SHP77 treated with DMSO at 0.1 percent for 48 hours (cell line): ENCODE measurements at places on chromosomes 3 and 15.

DNA sequence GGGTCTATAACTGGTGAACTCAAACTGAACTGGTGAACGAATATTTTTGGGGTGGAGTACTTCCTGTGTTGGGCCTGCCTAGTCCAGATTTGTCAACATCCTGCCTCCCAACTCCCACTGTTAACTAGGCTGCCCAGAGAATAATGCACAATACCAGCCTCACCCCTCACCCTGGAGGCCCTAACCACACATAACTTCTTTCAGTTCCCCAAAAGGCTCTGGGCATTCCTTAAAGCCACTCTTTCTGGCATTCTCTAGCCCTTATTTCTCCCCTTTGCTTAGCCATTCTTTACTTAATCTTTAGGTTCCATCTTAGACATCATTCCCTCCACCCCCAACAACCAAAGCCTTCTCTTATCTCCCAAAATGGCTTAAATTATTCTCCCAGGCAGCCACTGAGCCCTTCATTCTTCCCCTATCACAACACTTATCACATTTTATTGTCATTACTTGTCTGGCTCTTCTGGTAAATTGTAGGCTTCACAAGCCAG is 9.1 kb upstream of the SEC11A start:
- no peak for DNase-seq

DNA sequence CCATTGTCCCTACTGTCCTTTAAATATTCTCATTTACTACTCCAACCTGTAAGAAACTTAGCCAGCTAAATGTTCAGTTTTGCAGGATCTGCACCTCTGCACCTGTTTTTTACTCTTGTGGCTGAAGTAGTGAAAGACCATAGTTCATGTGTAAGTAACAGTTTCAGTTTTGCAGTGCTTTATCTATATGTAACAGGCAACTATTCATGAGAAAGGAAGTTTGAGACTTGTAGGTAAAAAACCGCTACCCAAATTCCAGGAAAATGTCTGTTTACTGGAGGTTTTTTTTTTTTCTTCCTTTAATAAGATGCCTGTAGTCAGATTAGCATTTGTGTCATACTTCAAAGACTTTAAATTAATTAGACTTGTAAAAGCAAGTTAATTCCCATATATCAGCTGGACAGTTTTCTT is 25.4 kb upstream of the MBNL1 start:
- DNase-seq, result no peak

GRCh38 chr3:58617338-58617761 is 40.2 kb upstream of the FAM107A start:
- DNase-seq, result no peak

GRCh38 chr3:153783741-153784480 is 337.3 kb upstream of the ARHGEF26 start:
- DNase-seq, result no peak

- DNase-seq, result no peak
These were observed 168.1 kb downstream of the NSMCE3 start for GRCh38 chr15:29101491-29101890.

DNA sequence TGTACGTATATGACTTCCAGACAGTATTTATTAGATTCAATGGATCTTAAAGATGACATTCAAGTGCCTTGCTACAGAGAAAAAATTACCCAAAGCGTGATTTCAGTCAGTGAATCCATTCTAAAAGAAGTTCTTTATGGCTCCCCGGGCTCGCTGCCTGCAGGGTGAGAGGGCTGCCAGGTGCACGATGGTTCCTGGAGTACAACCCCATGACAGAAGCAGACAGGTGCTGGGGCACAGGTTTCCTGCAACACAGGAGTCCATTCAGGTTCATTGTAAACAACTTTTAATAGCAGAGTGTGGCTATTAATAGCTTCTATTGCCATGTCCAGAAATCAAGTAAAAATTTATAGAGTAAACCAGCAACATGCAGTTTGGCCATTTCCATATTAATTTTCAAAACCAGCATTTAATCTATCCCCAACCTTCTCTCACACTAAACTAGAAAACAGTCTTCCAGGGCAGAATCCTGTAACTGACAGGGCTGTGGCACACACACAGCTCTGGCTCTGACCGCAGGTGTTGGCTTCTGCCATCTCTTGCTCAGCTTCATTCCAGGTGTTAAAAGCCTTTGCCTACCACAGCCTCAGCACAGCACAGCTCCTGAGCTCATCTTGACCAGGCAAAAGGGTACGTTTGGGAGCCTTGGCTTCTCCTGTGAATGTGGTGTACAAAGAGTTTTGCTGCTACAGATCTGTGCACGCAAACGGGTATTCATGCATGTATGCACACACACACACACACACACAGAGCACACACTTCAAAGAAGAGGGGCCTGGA is 185.9 kb downstream of the MEX3B start:
- peak; percentile 70 for DNase-seq

DNA sequence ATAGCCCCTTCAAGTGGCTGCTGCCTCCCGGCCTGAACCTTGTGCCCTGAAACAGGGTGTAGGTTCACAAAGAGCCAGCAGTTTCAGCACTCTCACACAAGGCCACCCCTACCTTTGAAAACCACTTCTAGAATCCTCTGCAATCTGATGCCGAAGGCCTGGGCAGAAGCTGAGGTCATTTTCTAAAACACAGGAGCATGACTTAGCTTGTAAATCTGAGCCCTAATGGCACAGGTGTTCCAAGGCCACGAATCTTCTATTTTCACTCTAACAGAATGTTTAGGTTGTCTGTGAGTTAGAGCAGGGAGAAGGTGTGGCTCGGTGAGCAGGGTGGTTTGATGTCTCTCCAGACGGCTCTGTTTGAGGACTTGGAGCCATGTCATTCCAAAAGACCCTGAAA is 62.3 kb downstream of the SYNM start:
- DNase-seq, result no peak

DNA sequence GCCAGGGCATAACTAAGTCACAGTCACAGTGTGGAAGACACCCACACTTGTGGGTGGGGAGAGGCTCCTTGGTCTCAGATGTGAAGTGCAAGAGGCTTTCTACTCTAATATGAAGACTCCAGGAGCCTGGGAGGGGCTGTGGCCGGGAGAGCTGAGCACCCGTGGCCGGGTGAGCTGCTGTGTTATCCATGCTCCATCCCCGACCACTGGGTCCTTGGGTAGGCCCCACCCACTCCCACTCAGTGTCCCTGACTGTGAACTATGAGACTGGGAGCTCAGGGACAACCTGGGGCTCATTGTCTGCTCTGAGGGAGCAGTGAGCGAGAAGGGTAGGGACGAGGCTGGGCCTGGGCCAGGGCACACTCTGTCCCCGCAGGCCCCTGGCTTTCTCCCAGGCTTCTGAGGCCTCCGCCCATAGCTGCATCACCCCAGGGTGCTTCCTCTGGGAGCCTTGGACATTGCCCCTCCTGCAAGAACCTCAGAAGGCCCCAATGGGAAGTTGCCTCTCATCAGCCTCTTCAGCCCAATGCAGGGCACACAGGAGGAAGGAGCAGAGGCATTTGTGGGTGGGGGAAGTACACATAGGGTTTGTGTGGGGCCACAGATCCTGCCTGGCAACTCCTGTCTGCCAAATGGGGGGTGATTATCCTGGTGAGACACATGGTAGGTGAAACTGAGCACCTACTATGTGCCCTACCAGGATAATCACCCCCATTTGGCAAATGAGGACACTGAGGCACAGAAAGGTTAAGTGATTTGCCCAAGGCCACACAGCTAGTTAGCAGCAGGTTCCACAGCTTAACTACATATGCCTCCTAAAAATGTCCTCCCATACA is 2.4 kb downstream of the ANPEP start:
- DNase-seq, result no peak

GRCh38 chr15:84387086-84387485 is 151.5 kb downstream of the GOLGA6L4 start:
- no peak for DNase-seq

DNA sequence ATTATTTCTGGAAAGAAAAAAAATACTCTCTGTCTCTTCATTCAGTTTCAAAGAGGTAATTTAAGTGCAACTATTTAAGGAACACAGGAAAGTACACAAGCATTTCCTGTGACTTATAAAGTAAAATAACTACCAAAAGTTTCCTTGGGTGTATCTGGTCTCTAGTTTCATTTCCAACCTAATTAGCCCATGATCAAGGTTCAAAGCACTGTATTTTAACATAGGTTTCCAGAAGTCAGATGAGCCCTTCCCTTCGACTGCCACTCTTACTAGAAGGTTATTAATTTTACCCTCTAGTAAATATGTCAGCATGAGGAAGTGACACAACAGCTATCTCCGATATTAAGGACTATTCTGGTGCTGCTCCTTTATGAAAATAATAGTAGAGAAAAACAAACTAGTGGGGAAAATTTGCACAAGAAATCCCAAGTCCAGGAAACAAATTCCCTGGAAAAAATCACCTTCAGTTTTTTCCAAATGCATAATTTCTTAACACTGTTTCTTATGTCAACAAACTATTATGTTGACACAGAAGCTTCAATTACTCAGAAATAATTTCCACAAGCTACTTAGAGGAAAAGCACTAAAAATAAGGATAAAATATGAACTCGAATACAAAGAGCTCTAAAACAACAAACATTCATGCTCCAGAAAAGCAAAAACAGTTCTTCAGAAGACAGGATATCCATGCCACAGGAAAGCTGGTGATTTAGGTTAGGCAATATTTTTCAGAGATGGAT is 35.3 kb downstream of the CCPG1 start:
- DNase-seq, result no peak

DNA sequence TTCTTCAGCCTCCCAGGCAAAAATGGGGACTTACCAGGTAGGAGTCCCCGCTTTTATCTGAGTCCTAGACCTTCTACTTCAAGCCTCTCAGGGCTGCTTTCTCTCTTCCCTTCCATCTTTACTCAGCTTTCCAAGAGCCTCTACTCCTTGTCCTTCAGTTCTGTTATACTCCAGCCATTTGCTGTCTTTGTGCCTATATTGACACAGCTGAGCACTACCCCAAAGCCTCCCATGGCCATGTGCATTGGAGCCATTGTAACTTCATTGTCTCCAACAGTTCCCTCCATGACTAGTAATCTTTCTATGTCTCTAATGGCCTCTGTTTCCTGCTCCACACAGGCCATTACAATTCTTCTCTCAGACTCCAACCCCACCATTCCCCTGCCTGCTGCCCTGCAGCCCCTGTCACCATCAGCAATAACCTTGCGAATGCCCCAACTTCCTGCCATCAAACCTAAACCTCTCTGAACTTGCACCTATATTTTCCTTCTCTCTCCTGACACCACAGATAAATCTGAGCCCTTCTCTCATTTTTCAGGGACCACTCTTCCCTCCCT is 77.9 kb upstream of the ADPGK start:
- no peak for DNase-seq

DNA sequence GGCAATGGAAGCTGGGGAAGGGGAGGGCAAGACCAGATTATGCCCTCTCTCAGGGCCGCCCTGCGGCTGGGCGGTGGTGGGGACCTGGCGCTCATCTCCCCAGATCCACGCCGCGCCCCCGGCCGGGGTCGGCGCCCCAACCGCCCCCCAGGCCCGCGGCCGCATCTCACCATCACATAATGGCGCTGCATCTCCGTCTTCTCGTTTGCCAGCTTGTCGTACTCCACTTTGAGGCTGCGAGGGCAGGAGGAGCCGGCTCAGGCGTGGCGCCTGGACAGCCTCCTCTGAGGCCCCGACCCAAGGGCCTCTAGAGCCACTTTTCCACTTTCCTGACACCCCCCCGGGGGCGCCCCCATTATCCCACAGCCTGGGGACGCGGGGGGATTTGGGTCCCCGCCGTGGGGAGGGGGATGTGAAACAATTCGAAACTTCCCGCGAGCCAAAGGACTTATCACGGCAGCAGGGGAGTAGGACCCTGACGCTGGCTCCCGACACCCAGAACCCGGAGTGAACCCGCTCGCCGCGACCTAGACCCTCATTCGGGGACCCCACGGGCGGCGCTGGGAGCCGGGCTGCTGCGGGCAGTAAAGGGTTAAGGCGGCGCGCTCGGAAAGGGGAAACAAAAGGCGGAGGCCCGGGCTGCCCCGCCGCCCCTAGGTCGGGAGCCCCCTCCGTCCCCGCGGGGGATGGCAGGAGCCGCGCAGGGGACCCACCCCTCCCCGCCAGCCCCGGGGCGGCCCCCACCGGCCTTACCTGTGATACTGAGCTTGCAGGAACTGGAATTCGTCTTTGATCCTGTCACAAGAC is 2.1 kb downstream of the TLE3 start:
- no peak for DNase-seq

- no peak for DNase-seq
These were observed 21.9 kb downstream of the PTH1R start for GRCh38 chr3:46899151-46900006.

DNA sequence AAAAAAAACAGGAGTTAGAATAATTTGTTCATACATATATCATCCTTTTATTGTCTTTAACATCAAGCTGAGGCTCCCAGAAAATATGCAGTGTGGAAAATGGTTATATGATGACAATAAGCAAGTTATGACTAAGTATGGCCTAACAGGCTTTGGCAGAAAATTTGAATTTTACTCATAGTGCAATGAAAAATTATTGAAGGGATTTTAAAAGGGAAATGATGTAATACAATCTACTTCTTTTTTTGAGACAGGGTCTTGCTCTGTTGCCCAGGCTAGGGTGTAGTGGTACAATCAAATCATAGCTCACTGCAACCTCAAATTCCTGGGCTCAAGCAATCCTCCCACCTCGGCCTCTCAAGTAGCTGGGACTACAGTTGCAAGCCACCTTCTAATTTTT is 78.7 kb downstream of the FAIM start:
- no peak for DNase-seq

DNA sequence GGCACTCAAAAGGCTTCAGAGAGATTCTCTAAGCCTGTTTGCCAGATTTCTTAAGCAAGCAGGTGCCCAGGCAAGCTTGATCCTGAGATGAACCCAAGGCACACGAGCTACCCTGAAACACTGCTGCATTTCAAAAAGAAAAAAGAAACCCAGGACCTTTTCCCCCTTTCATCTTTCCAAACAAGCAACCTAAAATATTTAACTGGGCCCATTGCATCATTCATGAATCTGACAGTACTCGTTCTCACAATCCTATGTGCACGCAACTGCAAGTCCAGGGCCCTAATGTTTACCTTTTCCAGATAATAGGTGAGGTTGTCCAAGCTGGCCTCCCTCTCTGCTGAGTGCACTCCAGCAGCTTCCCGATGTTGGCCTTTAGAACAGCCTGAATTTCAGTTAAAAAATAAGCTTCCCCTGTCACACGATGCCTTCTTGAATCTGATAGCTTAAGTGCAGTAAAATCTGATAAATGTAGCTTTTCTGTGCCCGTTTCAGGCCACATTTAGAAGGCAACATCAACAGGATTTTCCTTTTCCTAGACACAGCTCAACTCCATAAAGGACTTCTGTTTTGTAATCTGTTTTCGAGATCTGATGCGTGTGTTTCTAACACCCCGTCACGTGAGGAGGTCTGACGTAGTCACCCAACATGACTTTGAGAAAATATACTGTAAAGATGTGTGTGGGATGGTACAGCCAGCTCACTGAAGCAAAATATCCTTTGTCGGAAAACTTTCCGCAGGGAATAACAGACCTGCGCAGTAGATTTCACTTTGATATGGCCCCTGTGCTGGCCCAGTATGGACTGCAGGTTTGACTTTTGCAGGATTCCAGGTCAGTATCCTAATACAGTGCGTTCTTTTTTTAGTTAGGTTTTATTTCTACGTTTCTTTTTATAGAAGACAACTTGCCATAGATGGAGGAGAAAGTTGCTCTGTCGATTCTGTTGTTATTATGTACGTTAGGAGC is 55.1 kb upstream of the RASA2 start:
- DNase-seq, result peak; percentile 43

GRCh38 chr3:83890763-83891135 is 1068.0 kb upstream of the CADM2 start:
- no peak for DNase-seq
